ENCODE measurements at places on chromosomes 4 and X.
A peak's percentile ranks its signal among the peaks of the same experiment; 100 is the strongest.

GRCh38 chrX:101450085-101450484 is 35.2 kb upstream of the ARMCX4 start:
- DNase-seq, result no peak

GRCh38 chr4:11106759-11107158 is 321.9 kb downstream of the HS3ST1 start:
- DNase-seq, result no peak

DNA sequence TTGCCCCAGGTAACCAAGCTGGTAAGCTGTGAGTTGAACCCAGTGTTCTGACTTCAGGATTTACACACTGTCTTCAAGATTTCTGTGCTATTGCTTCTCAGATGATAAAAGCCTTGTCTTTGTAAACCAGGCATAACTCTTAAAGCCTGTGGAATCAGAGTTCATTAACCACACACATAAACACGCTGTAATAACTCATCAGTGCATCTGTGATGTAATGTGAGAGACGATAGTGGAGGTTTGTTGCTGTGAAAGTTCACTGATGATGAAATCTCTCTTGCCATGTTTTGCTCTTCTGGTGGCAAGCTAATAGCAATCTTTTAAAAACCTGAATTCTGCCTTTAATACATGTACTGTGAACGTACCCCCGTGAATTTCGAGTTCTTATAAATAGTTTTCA is 41.5 kb downstream of the CLCN4 start:
- DNase-seq, result peak; percentile 35

GRCh38 chr4:1956631-1957030 is 52.1 kb downstream of the NELFA start:
- no peak for DNase-seq

DNA sequence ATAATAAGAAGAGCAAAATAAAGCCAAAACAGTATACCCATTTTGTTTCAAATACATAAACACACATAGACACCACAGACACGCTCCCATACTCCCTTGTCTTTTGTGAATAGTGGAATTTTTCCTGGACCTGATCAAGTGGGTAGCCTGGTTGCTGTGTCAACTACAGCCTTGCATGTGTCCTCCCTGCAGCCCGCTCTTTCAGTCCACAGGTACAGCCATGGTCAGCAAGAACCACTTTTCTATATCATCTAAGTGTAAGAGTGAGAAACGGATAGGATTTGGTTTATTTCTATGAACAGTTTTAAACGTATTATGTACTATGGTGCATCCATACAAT is 9.8 kb downstream of the PWWP3B start:
- no peak for DNase-seq

DNA sequence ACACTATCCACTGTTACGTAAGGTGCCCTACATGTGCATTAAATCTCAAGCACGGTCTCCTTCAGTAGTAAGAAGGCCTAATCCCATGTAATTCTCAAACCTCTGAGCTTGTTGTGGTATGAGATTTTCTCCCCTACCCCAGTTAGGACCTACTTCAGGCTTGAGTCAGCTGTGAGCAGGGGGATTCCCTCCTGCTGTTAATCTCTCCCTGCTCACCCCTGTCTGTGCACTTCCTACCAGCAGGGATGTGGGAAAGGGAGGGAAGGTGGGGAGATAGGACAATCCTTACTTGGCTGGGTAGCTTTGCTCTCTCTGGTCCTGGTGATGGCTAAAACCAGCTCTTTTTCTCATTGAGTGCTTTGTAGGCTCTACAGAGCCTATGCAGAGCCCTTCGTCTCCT is 60.8 kb downstream of the PALLD start:
- no peak for DNase-seq

GRCh38 chr4:182770996-182771514 is 146.1 kb downstream of the DCTD start:
- no peak for DNase-seq

GRCh38 chr4:66465111-66465510 is 794.8 kb upstream of the EPHA5 start:
- no peak for DNase-seq

- DNase-seq, result no peak
Observed at GRCh38 chrX:33543757-33544156, 332.4 kb upstream of the DMD start.

DNA sequence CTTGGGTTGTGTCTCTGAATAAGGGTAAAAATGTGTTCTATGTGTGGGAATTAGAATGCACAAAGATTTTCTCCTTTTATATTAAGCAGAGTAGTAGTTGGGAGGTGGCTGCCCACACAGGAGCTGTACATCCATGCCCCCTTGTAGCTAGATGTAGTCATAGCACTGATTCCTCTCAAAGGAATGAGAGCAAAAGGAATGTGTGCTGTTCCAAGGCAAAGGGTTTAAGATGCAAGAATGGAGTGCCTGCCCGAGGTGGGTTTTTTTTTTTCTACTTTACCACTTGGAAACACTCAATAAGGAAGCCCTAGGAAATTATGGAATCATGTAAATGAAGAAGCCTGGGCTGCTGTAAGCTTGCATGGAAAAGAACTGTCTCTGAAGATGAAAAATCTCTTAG is 2183.2 kb upstream of the AGA start:
- DNase-seq, result no peak

DNA sequence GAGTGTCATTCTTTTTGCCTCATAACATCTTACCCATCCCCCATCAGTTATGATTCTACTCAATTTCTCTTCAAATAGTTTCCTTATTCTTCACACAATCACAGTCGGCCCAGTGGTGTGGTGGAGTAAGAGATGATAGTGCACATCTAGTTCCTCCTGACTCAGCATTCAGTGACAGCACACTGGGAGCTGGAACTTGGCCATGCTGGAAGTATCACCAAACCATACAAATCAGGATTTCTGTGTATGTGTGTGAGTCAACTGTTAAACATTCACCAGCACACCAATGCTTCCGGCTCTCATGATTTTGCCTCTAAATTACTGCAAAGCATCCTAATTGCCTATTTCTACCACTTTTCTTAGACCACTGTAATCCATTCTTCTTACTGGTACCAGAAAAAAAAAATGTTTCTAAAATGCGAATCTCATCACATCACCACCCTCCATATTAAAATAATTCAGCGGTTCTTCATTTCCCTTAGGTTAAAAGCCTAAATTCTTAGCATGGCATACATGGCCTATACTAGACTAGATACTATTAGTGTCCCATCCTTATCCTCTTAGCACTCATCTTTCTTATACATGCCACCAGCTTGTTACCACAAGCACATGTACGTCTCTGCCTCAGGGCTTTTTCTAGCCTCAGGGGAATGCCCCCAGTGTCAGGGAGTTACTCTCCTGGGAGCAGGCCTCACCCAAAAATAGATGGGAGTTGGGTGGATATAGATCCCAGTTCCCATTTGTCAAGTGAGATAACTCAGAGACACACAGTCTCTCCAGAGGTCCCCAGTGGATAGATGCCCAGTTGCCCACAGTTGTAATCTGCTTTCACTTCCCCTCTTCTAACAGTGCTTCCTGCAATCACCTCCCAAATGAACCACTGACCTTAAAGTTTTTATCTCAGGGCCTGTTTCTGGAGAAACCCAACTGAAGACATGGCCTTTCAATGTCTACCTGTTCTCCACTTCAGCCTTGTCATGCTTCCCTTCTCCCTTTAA is 49.2 kb upstream of the DDX53 start:
- DNase-seq, result peak; percentile 18

DNA sequence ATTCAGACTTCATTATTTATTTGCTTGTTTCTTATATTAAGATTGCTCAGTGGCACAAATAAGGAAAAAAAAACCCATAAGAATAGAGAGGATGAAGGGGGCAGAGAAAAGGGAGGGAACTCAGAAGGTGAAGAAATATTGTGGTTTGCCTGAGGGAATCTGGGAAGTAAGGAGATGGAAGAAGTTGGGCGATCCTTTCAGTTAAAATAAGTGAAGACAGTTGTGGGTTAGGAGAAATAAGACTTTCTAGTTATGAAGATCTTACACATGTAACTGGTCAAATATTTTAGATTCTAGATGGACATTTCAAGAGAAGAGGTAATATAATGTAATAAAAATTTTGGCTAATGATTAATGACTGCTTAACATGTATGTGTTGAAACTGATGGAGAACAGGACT is 138.7 kb upstream of the LIMCH1 start:
- DNase-seq, result peak; percentile 49

- DNase-seq, result no peak
Observed at GRCh38 chrX:24506082-24506481, 41.0 kb downstream of the PDK3 start.

DNA sequence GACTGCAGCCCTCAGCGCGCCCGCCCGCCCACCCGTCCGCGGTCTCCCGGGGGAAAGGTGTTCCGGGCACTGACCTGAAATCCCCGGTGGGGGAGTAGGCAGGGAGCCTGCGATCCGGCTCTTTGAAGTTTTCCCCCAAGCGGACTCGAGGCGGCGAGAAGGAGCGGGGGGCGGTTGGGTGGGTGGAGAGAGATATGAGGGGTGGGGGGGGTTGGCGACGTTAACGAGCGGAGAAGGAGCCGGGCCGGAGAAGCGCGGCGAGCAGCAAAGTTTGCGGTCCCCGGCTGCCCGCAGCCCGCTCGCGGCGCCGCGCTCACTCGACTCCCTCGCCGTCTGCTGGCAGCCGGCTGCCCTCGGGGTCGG is 636 bp downstream of the BCOR start:
- no peak for DNase-seq

GRCh38 chr4:118981171-118981838 is 92.7 kb downstream of the SYNPO2 start:
- DNase-seq, result no peak

DNA sequence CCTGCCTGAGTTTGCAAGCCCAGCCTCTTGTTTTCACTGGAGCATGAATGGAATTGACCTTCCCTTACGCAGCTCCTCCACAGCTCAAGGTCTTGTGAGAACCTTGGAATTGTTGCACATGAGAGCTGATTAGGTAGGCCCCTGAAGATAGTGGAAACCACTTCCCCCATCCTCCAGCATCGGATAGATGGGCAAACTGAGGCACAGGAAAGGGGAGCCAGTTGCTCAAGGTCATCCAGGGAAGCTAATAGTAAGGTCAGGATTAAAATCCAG is 27.2 kb downstream of the PJA1 start:
- DNase-seq, result no peak

GRCh38 chrX:66009231-66009845 is 30.5 kb downstream of the VSIG4 start:
- no peak for DNase-seq

DNA sequence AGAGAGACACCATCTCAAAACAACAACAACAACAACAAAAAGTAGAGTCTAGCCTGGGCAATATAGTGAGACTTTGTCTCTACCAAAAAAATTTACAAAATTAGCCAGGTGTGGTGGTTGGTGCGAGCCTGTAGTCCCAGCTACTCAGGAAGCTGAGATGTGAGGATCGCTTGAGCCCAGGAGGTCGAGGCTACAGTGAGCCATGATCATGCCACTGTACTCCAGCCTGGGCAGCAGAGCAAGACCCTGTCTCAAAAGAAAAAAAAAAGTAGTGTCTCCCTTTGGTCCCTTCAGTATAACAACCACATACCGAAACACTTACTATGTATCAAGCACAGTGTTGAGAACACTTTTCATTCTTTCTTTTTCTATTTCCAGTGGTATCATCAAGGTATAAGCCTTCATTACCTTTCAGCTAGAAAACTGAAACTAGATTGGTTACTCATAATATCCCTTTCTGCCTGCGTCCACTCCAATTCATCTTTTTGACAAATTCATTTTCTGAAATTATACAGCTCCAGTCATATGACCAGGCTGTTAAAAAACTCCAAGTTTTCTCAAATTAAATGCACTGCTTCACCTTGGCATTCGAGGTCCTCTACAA is 54.1 kb downstream of the RPS6KA3 start:
- DNase-seq, result no peak

GRCh38 chr4:172786039-172786792 is 382.4 kb upstream of the GALNT7 start:
- no peak for DNase-seq

GRCh38 chr4:7802093-7802726 is 137.5 kb downstream of the AFAP1 start:
- peak; percentile 50 for DNase-seq

DNA sequence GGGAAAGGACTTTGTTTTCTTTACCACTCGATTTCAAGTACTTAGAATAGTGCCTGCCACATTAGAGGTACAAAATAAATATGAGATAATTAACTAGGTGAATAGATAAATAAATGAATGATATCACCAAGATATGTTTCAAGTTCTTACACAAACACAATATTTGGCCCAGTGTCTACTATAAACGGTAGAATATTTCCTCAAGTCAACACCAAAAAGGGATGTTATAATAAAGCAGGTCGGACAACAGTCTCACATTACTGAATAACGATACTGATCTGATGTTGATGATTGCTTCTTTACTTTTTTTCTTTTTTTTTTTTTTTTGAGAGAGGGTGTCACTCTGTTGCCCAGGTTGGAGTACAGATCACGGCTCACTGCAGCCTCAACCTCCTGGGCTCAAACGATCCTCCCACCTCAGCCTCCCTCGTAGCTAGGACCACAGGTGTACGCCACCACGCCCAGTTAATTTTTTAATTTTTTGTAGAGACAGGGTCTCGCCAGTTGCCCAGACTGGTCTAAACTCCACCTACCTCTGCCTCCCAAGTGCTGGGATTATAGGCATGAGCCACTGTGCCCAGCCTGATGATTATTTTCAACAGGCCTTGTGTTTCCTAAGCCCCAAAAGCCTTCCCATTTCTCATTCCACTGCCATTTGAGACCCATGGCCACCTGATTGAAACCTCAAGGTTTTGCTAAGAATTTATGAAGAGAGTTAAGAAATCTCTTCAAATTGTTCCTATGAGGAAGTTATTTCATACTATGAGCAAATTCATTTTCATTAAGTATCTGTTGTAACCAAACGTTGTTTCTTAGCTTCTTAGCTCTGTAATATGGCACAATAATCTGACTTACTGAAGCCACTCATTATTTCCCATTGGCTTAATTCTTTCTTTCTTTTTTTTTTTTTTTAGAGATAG is 2.3 kb downstream of the MANBA start:
- DNase-seq, result no peak

DNA sequence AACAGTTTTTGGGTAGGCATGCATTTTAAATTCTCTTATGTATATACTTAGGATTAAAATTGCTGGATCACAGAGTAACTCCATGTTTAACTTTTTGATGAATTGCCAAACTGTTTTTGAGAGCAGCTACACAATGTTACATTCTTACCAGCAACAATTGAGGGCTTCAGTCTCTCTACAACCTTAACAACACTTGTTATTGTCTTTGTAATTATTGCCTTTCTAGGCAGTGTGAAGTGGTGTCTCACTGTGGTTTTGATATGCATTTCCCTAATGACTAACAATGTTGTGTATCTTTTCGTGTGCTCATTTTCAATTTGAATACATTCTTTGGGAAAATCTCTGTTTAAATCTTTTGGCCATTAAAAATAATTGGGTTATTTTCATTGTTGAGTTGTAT is 17.3 kb upstream of the F11 start:
- DNase-seq, result no peak

DNA sequence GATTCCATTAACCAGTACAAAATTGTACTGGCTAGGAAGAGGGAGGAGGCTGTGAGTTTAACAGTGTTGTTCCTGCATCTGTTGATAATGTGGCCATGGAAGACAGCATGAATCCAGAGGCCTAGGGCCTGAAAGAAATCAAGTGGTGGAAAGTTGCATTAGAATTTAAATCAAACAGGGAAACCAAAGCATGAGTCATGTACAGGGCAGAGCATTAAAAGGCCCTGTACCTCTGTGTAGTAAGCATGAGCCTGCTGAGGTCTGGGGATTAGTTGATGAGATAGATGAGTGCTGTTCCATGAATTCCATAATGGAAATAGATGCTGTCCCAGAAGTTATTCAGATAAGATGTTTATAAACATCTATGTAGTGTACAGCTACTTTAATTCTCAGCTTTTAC is 58.3 kb downstream of the MID1IP1 start:
- DNase-seq, result peak; percentile 11

GRCh38 chr4:173325007-173325736 is 9.0 kb downstream of the HMGB2 start:
- DNase-seq, result no peak

GRCh38 chr4:47704693-47705325 is 133.1 kb downstream of the CORIN start:
- DNase-seq, result no peak

Data from AG09309 (cell line).